ENCODE measurements at places on chromosomes 11 and 22.
A peak's percentile ranks its signal among the peaks of the same experiment; 100 is the strongest.

DNA sequence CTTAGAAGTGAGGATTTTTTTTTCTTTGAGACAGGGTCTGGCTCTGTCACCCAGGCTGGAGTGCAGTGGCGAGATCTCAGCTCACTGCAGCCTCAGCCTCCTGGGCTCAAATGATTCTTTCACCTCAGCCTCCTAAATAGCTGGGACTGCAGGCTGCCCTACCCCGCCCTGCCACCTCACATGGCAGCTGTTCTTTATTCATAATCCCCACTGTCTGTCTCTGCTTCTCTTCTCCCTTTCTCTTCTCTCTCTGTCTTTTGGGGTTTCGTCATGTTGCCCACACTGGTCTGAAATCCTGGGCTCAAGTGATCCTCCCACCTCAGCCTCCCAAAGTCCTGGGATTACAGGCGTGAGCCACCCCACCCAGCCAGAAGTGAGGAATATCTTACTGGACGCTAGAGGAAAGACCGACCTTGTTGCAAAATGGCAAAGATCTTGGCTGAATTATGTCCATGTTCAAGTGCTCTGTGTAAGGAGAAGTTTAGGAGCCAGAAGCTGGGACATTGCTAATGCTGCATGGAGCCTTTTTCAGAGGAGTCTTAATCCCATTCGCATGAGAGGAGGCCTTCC lies 21.9 kb downstream of the KRTAP5-5 start:
- no peak for DNase-seq

GRCh38 chr11:118401151-118401879 lies at the start of gene ATP5MG:
ATP5MG (plus strand) TSS chr11:118401606; CDS start chr11:118401666, 60 bp downstream.
- peak; percentile 90 for DNase-seq

DNA sequence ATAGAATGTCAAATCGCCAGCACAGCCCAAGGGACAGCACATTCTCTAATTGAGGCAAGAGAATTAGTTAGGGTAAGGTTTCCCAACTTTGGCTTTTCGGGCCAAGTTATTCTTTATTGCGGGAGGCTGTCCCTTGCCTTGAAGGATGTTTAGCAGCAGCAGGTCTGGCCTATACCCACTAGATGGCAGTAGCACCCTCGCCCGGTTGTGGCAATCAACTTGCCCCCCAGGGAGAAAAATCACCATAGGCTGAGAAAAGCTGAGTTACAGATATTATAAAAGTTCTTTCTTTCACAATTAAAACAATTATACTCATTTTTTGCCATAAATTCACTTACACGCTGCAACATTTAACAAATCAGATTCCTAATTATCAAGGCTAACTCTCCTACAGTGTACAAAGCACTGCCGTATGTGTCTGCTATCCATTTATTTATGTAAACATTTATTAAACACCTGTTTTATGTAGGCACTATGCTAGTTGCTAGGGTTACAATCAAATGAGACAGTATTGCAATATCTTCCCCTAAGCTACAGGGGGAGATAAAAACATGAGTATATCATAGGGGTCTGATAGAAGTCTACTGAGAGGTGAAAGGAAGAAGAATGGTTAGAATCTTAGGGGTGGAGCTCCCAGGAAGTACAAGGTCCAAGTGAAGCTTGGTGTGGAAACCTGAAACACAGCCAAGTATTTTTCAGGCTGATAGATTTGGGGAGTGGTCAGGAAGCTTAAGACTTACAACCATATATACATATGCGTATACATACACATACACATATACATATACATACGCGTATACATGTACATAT lies 452.3 kb downstream of the RAB38 start:
- no peak for DNase-seq

- peak; percentile 9 for DNase-seq
Measured at GRCh38 chr11:14300661-14301304, 58.2 kb downstream of the RRAS2 start.

DNA sequence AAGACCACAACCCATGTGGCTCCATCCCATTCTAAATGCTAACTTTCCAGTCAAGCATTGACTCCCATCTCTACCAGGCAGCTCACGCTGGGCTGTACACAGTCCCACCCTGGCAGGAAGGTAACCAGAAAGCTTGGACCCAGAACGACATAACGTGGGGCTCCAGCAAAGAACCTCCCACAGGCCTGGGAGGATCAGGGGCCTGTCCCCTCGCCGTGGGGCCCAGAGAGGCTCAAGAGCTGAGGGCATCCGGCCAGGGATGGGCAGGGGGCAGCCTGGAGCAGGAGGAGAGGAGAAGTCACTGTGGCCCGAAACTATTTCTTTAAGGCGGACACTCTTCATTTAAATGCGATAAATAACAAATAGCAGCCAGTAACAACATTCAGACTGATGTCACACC lies 169.9 kb downstream of the SHANK2 start:
- no peak for DNase-seq

GRCh38 chr11:415640-416041 lies 842 bp upstream of the SIGIRR start:
- DNase-seq: no peak

- DNase-seq: no peak
Measured at GRCh38 chr22:19815093-19815822, 39.4 kb downstream of the GNB1L start.

DNA sequence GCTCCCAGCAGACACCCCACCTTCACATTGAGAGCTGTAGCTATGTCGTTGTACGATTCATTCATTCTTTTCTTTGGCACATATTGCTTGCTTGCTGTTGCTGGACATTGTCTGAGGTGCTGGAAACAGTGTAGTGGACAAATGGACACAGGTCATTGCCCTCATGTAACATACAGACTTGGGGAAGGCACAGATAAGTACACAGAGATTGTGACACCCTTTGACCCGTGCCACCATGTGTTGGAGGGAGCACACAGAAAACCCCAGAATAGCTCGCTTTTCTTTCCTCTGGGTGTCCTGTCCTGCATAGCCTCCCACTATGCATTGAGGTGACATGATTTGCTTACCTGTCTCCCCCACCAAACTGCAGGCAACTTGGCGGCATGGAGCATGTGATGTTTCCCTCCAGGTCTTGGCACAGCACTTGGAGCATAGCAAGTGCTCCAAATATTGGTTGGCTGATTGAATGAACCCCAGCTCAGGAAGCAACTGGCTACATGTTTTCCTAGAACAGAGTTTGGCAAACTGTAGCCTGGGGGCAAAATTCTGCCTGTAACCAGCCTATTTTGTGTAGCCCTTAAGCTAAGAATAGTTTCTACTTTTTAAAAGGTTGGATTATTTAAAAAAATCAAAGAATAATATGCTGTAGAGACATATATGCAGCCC lies 30.9 kb upstream of the NECTIN1 start:
- DNase-seq: no peak

- no peak for DNase-seq
Measured at GRCh38 chr11:120651836-120652235, 140.3 kb downstream of the GRIK4 start.

GRCh38 chr22:20448630-20449029 lies 11.0 kb upstream of the SCARF2 start:
- no peak for DNase-seq

GRCh38 chr11:50333861-50334260 lies 301.2 kb downstream of the OR4C45 start:
- DNase-seq: no peak

DNA sequence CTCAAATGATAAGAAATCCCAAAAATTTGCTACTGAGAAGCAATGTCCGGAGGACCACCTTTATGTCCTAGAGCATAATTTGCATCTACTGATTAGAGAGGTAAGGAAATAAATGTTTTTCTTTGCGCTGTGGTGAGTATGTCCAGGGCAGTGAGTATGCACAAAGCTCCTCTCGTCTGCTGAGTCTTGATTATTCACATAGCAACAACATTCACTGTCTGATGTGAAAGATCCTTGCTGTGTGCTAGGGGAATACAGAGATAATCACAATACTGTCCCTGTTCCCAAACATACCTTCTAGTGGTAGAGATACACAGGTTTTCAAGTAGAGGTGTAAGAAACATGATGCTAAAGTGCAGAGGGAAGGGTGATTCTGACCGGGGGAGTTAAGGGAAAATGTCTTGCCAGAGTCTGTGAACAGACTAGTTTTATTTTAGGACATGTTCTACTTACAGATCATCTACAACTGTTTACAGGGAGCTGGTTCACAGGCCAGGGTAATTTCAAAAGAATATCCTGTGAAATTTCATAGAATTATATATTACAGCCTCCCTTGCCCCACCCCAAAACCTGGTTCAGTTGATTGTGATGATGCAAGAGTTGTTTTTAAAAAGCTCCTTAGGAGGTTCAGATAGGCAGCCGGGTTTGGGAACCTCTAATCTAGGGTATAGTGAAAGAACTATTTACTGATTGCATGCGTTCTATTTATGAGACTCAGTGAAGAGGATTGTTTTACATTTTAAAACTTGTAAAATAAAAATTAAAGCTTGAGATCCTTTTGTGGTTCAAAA lies 12.6 kb downstream of the MED17 start:
- DNase-seq: no peak

DNA sequence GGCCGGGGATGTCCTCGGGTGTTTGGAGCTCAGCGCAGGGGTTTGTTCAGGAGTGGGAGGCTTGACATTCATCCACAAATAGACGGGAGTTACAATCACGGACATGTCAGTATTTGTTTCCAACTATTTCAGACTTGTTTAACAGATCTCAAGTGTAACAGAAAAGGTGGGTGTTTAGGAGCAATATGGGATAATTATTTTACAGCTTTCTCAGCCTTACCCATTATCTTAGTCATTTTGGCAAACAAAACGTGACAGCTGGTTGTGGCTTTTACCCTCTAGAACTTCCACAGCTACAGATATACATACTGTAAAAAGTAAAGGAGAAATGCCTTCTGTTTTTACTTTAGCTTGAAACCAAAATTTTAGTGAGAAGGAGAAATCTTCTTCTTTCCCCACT lies 178.7 kb upstream of the TMEM45B start:
- DNase-seq: no peak

GRCh38 chr11:69944146-69944795 lies 125.1 kb upstream of the FGF3 start:
- DNase-seq: no peak

- no peak for DNase-seq
Measured at GRCh38 chr11:106011481-106011880, 10.6 kb downstream of the MSANTD4 start.

DNA sequence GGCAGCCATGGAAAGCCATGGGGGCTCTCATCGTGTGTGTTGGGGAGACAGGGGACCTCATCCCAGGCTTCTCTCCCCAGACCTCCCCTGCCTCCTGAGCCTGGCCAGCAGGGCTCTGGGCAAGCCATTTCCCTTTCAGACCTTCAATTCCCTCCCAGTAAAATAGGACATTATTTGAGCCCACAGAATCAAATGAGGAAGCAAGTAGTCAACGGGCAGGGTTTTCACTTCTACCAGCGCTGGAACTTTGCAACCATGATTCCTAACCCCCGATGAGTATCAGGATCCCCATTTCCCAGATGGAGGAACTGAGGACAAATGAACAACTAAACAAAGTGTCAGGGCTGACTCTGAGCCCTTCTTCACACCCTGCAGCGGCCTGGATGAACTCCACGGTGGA lies 48.9 kb upstream of the TCF20 start:
- DNase-seq: no peak

GRCh38 chr11:84558085-84558905 lies 1068.8 kb downstream of the DLG2 start:
- no peak for DNase-seq

DNA sequence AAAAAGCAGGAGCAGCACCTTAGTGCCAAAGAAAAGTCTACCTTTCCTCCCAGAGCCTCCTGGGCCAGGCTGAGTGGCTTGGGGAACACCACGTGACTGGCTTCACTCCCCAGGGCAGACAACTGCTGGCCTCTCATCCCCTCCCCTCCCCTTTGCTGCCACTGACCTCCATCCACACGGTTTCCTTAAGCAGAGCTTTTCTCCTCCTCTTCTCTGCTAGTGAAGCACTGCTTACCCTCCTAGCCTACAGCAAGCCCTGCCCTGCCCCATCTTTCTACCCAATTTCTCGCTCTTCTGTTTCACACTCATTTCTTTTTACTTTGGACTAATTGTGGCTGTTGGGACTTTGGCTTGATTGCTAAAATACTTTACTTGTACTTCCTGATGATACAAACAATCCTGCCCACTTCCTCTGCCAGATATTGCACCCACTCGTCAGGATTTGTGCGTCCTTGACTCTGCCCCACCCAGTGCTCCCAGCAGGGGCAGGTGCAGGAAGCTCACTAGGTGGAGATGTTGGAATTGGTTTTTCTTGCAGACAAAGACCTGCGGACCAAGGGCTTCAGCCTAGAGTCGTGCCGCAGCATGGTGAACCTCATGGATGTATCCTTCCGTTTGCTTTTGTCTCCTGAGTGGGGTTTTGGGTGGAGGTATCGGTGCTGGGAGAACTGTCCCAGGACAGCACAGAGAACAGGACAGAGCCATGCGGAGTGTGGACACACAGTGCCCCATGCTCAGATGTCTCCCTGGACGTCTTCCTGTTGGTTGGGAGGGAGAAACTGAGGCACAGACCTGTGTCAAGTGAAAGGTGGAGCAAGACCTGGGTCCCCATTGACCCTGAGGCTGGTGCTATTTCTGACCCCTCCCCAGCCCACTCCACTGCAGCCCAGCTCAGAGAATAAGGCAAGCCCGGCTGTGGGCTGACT lies 27.3 kb downstream of the CAPN1 start:
- no peak for DNase-seq

GRCh38 chr11:22640862-22641261 lies 15.2 kb upstream of the FANCF start:
- DNase-seq: no peak

DNA sequence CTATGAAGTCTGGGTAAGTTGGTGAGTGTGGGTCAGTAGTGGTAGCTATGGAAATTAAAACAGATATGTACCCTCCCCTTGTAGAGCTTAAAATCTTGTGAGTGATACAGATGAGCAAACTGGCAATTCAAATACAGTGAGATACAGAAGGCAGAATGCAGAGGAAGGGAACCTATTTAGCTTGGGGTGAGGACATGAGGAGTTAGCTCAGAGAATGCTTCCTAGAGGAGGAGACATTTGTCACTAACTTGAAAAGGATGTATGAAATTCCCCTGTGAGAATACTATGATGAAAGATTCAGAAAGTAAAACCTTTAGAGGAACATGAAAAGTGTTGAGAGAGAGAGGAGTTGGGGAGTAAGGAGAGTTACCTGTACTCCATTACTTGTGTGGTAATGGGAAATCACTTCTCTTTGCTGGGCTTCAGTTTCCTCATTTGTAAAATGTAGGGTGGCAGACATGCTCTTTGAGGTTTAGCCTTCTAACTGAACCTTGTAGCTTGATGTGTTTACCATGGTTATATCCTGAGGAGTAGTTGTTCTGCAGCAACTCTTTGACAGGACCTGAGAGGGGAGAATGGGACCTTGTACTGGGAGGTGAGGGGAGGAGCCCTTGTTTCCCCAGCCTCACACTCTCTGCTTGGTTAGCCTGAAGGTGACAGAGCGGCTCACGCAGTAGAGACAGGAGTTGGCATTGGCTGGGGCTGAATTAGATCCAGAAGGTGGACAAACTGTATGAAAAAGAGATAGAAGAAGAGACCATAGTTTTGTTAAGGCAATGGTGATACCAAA lies 17.9 kb downstream of the SWAP70 start:
- DNase-seq: no peak

GRCh38 chr11:33269822-33270221 lies 12.6 kb downstream of the HIPK3 start:
- no peak for DNase-seq

- DNase-seq: no peak
Measured at GRCh38 chr11:102436976-102437375, 15.6 kb downstream of the TMEM123 start.

All from stimulated activated CD4-positive, alpha-beta T cell treated with anti-CD3 and anti-CD28 coated beads, Interleukin-2, amount 100 ng/mL, for 4 hours (primary cell).